Islet precursor cell (in vitro differentiated cells): ENCODE measurements at places on chromosomes 7 and 10.

DNA sequence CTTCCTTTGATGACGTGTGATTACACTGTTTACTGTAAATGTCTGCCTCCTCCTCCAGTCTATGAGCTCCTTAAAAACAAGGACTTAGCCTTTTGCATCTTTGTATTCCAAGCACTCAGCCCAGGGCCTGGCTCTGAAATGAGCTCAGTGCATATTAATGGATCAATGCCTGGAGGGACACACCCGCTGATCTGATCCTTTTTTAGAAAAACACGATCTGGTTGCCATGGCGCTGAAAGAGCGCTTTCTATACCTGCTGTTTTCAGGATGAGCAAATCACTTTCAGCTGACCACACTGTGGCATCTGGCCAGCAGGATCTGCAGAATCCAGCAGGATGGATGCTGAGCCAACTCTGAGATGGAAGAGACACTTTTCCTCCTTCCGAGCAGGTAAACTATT is 37.8 kb upstream of the GARS1 start:
- DNase-seq: peak; percentile 60

DNA sequence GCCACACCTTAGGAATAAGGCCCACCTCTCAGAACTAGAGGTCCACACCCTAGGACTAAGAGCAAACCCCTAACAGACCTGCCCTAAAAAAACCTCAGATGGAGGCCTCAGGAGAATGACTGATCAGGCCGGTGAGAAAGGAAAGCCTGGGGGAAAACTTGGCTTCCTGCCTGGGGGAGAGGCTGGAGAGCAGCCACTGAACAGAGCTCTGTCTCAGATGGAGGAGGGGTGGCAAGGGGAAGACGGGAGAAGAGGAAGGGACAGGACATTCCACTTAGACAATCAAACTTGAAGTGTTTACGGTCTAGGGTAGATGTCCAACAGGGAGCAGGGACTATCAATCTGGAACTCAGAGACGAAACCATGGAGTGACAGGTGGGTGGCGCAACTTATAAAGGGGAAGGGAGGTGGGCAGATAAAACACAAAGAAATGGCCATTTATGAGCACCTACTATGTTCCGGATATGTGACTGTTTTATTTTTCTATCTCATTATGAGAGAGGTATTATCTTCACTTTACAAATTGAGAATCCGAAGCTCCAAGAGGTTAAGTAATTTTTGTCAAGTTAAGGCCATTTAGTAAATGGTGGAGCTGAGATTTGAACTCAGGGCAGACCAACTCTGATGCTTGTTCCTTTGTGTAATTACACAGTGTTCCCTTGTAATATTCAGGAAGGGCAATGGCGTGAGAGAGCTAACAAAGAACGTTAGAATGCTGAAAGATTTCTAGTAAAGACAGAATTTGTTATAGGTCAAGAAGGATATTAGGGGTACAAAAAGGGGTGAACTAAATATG is 82.6 kb downstream of the DNMBP start:
- peak; percentile 79 for DNase-seq

GRCh38 chr10:46217752-46218453 is 68.9 kb upstream of the ANTXRL start:
- no peak for DNase-seq

- DNase-seq: no peak
Observed at GRCh38 chr7:147376192-147376591, 1214.4 kb upstream of the C7orf33 start.

- DNase-seq: peak; percentile 84
Observed at GRCh38 chr10:58956926-58957325, 219.5 kb upstream of the PHYHIPL start.

GRCh38 chr7:104927055-104927454 is 87.0 kb upstream of the KMT2E start:
- peak; percentile 71 for DNase-seq

- DNase-seq: peak; percentile 91
Observed at GRCh38 chr7:120856621-120857352, 1.2 kb downstream of the TSPAN12 start.

DNA sequence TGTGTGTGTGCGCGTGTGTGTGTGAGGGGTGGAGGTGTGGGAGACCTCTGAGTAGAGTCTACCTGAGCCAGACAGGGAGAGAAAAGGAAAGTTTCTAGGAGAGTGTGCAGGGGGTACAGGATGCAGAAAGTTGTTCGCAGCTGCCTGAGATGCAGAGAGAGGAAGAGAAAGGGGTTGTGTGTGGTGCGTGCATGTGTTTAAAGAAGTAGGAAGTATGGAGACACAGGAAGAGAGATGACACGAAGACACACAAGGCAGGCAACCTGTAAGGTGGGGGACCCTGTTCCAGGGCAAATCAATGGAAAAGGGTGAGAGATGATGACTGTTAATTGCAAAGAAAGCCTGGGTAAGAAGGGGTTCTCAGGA is 52.2 kb downstream of the C10orf105 start:
- no peak for DNase-seq

- peak; percentile 58 for DNase-seq
Observed at GRCh38 chr10:80410122-80410521, 1.8 kb downstream of the PRXL2A start.

- DNase-seq: no peak
Observed at GRCh38 chr7:107527196-107527595, 36.5 kb downstream of the COG5 start.

- DNase-seq: no peak
Observed at GRCh38 chr7:2220954-2221353, 11.8 kb downstream of the MAD1L1 start.

GRCh38 chr7:939843-940242 is 14.6 kb downstream of the ADAP1 start:
- DNase-seq: no peak

DNA sequence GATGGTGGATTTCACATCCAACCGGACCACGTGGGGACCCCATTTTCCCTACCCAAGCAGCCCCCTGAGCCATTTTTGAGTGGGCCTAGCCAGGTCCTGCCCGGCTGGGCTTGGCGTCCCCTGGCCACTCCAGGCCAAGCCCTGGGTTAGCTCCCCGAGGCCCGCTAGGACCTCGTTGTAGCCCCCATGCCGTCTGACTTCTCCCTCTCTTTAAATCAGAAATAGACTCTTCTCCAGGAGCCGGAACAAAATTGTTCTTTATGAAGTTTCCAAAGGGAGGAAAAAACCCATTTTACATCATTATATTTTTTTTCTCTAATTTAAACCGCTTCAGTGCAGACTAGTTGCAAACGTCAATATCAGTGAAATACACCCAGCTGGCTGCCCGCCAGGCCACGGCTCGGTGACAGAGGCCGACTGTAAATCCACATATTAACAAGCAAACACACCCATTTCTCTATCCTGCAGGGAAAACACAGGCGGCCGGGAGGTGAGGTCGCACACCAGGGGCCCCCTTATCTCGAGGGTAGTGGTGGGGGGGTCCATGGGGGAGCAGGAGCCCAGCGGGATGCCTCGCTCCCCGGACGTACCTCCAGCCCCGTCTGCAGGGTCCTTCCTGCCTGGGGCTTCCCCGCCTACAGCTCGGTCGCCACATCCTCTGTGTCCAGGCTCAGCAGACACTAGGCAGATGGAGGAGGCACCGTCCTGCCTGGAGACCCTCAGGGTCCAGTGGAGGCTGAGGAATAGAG is 72.7 kb downstream of the ELFN1 start:
- no peak for DNase-seq

DNA sequence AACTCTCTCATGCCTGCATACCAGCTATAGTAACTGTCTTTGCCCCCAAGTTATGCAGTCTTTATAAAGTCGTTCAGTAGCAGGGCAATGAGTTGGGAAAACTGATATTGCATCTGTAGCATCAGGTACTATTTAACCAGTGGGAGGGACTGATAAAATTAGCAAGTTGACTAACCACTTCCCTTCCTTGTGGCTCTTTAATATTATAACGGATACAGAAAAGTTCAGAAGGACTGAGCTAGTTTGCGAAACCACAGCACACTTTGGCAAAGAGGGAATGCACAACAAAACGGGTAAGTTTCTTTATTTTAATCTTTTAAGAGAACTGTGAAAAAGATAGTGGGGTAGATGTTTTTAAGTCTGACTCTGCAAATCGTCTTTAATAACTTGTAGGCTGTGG is 205.3 kb upstream of the HDAC9 start:
- DNase-seq: no peak

DNA sequence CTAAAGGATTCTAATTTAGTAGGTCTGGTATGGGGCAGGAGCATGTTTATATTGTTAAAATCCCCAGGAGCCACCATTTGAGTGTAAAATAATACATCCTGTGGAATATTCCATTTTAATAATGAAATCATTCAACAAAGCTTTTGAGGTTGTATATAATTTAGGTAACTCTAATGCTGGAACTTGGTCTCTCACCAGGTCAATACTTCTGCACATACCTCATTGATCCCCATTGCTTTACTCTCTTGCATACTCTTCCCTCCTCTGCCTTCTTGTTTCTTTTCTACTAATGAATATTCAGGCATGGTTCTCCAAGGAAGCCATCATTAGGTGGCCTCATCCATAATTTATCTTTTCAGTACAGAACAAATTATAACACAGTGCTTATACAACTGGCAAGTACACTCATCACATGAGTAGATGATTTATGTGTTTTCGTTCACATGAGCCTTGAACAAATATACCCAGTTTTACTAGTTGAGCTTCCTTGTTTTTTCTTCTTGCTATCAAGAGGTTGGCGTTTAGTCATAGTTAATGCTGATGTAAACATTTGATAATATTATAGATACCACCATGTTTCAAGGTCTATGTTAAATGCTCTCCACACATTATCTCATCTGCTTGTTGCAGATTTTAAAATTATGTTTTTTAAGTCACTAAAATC is 7.2 kb downstream of the PALS2 start:
- no peak for DNase-seq

DNA sequence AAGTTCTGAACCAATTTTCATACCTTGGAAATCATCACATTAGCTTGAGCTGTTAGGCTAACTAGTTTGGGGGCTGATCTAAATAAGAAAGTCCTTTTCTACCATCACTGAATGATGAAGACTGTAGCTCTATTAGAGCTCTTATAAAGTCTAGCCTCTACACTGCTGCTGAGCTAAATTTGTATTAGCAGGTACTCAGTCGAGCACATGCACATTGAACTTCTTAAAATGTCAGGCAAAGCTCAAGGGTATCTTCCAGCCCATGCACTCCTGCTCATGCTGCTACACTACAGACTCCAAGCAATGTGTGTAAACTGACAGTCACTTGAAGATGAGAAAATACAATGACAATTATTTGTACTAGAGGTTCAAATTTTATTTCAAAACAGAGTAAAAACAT is 158.8 kb upstream of the TMEM229A start:
- DNase-seq: no peak

- no peak for DNase-seq
Observed at GRCh38 chr10:61901829-61902444, 438 bp downstream of the ARID5B start.

DNA sequence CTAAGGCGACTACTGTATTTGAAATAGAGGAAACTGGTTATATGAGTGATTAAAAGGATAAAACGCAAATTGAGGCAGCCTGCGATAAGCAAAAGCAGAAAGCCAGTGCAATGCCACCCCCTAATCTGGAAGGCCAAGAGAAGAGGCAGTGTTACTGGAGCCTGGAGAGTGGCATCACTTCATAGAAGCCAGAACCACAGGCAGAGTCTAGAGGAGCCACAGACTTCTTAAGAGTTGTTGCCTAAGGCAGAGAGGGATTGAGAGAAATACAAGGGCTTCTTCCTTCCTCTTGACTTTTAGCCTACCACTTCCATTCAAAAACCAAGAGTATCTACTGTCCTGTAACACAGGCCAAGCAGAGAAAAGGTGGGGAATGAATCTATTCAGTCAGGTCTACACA is 94.9 kb upstream of the SKAP2 start:
- DNase-seq: no peak

DNA sequence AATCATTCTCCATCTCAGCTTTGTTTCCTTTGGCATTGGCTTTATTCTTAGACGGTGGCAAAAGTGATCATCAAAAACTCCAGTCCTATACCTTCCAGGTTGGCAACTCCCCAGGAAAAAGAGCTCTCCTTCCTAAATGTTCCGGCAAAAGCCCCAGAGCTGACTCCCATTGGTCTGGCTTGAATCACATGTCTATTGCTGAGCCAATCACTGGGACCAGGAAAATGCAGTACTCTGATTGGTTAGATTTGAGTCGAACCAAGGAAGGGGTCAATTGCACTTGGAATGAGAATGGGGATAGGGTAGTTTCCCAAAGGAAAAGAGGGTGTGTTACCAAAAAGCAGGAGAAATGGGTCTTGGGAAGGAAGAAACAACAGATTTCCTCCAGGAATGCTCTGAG is 22.3 kb downstream of the LEP start:
- DNase-seq: no peak

DNA sequence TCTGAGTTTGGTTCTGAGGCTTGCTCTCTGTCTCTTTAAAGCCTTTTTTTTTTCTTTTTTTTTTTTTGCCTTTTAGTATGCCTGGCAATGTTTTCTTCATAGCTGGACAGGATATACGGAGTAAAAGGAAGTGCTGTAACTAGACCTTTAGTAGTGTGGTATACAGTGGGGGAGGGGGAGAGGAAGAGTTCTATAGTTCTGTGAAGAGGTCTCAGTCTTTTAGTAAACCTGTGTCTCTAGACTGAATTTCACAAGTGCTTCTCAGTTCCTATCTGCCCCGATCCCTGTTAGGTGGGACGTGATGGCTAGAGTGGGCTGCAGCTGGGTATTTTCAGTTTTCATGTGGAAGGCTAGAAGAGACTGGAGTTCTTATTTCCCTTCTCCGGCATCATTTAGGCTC is 3.1 kb upstream of the ABCC2 start:
- DNase-seq: no peak

DNA sequence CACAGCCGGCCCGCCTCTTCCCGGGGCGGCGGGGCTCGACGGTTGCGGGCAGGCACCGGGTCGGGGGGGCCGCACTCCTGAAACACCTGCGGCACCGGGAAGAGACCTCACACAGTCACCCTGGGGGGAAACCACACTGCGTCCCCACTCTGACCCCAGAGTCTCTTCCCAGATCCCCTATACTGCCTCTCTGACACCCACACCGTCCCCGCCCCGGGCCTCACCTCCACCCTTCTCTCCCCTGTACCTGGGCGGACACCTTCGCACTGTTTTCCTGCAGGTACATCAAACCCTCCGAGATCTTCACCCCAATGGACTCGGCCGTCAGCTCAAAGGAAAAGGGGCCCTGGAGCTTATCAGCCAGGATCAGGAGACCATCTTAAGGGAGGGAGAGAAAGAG is 3.4 kb upstream of the GAL3ST4 start:
- peak; percentile 50 for DNase-seq

DNA sequence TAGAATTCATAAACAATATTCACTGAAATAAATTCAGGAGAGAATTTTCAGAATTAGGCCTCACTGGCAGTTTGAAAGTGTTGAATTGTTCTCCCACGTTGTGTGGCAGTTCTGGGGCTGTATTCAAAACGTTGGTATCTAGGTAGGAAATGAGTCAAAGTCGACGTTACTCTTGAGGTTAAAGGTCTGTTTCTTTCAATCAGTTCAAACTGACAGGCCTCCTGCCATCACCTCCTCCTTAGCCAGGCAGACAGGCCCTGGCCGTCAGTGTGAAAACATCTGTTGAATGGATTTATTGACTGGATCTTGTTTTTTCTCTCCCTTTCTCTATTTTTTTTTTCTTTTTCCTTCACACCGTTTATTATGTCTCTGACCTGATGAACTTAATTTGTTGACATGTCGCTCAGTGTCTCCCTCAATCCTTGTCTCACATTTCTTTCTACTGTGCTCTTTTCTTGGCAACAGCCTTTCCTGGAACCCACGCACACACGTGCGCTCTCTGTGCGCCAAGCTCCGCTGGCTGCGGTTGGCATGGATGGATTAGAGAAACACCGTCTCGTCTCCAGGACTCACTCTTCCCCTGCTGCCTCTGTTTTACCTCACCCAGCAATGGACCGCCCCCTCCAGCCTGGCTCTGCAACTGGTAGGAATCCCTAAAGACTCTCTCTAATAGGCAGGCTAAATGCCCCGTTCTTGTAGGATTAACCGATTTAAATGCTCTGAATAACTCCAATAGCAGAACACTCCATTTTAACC is 231.7 kb downstream of the HDAC9 start:
- DNase-seq: no peak
